ENCODE measurements at places on chromosomes 4 and X.

- no peak for DNase-seq
Observed at GRCh38 chr4:169184236-169184635, 86.5 kb downstream of the SH3RF1 start.

GRCh38 chr4:128517096-128517738 is 229.6 kb upstream of the PGRMC2 start:
- no peak for DNase-seq

GRCh38 chrX:43590150-43590549 is 65.9 kb upstream of the MAOA start:
- DNase-seq, result no peak

GRCh38 chrX:26851981-26852380 is 611.2 kb downstream of the PPP4R3C start:
- peak; percentile 33 for DNase-seq

DNA sequence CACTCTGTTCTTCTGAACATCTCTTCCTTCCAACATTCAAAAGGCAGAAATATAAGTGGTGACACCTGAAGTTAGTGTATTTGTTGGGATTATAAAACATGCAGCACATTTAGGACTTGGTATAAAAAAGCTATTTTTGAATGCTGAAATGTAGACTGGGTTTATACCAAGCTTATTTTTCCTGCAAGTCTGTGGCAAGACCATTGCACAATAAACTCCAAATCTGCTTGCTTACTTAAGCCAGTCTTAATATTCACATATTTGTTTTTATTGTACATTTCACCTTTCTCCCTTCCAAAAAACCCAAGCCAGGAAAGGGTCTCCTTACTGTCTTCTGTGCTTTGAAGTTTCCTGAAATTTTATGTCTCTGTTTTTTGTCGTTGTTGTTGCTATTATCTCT is 63.7 kb downstream of the FHIP1A start:
- no peak for DNase-seq

- DNase-seq, result no peak
Observed at GRCh38 chr4:121800638-121800960, 524 bp upstream of the EXOSC9 start.

GRCh38 chr4:15455290-15455689 is 14.4 kb upstream of the CC2D2A start:
- DNase-seq, result no peak

DNA sequence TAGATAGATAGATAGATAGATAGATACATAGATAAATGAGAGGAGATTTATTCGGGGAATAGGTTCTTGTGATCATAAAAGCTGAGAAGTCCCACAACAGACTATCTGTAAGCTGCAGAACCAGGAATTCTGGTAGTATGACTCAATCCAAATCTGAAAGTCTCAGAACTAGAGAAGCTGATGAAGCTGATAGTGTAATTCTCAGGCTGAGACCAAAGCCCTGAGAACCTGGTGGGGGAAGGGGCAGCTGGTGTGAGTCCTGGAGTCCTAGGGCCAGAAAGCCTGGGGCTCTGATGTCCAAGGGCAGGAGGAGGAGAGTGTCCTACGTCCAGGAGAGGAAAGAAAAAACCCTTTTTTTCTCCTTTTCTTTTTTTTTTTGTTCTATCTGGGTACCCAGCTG is 8.0 kb upstream of the BANK1 start:
- no peak for DNase-seq

- no peak for DNase-seq
Observed at GRCh38 chrX:69991685-69992084, 58.1 kb downstream of the AWAT2 start.

DNA sequence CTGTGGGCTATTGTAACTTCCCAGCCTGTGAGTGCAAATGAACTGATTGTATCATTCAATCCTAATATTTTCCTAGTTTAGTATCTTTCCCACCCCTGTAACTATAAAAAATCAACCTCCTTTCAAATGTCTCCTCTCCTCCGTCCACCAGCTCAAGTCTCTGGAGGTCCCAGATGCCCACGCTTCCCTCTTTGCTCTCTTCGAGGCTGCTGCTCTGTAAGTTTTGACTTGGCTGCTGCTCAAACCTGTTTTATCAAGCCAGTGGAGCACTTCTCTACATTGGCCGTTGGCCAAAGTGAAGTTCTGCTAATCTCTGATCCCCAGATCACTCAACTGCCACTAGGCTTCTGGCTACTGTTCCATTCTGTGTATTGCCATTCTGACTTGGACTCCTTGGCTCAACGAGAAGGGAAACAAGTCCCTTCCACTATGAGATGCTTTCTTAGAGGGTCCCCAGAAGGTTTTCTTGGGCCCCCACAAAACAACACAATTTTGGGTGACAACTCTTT is 60.7 kb upstream of the RAPGEF2 start:
- no peak for DNase-seq

DNA sequence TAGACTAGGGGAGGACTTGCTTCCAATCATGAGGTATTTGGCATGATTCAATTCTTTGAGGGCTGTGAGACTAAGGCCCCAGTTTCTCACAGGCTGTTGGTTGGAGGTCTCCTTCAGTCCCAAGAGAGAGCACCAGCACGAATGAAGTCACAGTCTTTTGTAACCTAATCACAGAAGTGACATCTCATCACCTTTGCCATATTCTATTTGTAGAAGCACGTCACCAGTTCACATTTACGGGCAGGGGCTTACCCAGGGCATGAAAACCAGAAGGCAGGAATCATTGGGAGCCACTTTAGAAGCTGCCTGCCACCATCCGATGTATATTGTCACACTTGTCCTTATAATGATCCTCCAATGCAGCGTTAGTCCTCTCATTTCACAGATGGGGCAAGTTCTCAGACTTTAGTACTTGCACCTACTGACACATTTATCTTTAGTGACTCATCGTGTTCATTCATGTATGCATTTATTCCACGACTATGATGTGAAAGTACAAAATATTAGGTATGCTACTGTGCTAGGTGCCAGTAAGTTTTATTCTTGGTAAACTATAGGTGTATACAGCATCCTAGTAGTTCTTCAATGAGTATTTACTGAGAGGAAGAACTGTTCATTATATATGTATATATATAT is 163.8 kb upstream of the PGRMC2 start:
- no peak for DNase-seq

GRCh38 chr4:141933978-141934377 is 297.6 kb downstream of the IL15 start:
- DNase-seq, result no peak

- DNase-seq, result no peak
Observed at GRCh38 chrX:43640482-43640881, 15.6 kb upstream of the MAOA start.

DNA sequence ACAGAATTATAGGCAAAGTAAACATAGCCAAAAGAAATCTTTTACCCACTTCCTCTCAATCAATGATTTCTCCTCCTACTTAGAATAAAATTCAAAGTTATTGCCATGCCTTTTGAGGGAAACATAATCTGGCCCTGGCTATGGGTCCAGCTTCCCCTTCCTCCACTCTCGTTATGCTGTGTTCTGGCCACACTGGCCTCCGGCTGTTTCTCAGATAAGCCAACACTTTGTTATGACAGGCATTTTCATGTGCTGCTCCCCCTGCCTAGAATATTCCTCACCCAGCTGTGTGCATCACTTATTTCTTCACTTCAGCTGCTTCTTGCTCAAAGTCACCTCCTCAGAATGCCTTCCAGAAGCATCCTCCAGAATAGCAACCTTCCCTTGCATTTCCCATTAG is 386.6 kb upstream of the AADAT start:
- DNase-seq, result no peak

- DNase-seq, result peak; percentile 33
Observed at GRCh38 chr4:173522160-173522950, 7.7 kb downstream of the HAND2 start.

DNA sequence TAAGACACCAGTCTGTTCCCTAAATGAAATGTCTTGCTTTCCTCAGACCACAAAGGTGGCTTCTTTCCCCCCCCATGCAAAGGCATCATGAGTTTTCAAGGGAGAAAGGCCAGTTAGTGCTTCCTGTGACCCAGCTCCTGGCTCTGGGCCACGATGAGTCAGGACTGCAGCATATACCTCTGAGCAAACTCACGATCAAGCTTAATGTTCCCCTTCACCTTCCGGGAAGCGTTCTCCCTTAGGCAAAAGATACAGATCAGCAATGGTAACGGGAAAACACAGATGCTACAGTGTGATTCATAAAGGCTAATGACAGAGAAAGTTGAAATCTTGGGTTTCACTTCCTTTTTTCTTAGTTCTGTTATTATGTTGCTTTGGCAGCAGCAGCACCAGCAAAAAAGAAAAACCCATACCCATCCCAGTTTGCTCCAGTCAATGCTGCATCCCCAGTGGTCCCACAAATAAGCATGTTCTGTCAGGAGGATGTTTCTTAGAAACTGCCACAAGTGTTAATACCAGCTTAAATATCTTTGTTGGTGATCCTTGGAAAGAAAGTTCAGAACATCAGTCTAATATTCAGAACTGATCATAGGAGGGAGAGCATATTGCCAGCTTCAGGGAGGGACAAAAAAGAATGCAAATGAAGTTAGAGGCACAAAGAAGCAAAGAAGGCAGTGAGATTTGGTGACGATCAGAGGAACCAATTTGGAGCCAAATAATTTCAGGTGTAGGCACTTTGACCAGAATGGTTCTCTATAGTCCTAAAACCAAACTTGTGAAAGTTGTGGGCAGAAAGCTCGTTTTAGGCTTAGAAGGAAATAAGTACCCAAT is 41.2 kb downstream of the LONRF3 start:
- DNase-seq, result no peak

DNA sequence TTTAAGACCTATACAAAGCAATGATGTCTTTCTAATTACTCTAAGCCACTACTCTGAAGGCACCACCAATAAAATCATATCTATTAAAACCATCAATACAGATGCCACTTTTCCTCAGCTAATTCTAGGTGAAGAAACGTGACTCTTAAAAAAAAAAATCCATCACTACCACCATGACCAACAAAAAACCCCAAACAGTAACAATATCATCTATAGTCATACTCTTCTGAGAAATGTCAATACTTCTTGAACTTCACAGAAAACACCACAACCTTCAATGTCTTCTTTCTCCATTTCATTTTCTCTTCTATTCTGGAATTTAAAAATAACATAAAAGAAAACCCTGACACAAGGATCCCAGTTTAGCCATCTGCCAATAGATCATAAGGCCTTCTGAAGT is 35.7 kb downstream of the CASK start:
- no peak for DNase-seq

GRCh38 chr4:153661215-153661822 is 22.8 kb upstream of the TLR2 start:
- no peak for DNase-seq
